A549 treated with GW870086 at 1 μM for 4 hours (cell line): ENCODE measurements at places on chromosomes 6 and 20. TPM values are rescaled to one million over a fixed set of nuclear protein-coding genes. Genes with fewer than 3 reads are reported as not detected.

The RAET1E gene
- 1.8 to 3.8 TPM (median 3.2 TPM) in 5 replicates for total RNA-seq

The PPIL6 gene
- 1.9 to 3.9 TPM (median 2.6 TPM) in 5 replicates for total RNA-seq

The C6orf58 gene
- total RNA-seq, result 0.24 to 0.25 TPM in 2 of 5 replicates, not detected in the others

The CST5 gene
- not detected in 5 replicates for total RNA-seq

The CASS4 gene
- 0.05 TPM in 1 of 5 replicates, not detected in the others for total RNA-seq
